CD4-positive, alpha-beta T cell treated with Interleukin-2 at 100 ng/mL for 4 hours (primary cell): ENCODE measurements at places on chromosomes 13 and 19.

DNA sequence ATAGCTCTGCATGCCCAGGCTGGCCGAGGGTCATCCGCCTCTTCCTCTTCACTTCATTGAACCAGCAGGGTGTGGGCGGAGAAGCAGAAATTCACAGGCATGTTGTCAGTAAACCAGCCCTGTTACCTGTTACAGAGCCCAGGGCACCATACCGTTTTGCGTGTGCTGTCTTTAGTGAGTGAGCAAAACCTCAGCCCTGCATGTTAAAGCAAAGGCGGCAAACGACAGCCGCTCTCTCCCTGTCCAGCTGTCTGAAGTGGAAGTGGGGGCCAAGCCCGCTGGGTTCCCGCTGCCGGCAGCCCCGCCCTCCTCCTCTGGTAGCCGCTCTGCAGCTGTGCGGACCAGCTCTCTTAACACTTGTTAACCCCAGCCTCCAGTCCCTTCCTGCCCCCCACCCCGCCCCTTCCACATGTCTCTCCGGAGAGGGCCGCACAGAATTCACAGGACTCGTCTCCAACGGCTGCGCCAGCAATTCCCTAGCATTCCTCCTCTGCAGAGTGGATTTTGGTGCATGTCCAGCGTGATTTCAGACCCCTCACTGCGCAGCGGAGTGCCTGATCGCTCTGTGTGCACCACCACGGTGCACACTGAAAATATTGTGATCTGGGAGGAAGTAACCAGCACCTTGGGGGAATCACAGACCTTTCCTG is 12.7 kb downstream of the KLHL26 start:
- DNase-seq = no peak

DNA sequence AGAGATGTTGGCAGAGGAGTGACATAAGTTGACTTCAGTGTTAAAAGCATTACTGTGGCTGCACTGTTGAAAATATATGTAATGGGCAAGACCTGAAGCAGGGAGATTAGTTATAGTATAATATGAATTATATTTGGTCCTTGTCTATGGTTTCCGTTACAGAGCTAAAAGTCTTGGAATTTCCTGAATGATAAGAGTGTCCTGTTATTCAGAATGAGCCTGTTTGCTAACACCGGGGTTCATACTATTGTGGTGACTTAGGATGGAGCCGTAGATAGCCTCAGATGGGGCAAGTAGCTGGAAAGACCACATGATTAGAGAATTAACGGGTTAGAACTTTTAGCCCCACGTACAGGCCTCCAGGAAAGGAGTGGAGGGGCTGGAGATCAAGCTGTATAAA is 5.7 kb downstream of the USPL1 start:
- no peak for DNase-seq

DNA sequence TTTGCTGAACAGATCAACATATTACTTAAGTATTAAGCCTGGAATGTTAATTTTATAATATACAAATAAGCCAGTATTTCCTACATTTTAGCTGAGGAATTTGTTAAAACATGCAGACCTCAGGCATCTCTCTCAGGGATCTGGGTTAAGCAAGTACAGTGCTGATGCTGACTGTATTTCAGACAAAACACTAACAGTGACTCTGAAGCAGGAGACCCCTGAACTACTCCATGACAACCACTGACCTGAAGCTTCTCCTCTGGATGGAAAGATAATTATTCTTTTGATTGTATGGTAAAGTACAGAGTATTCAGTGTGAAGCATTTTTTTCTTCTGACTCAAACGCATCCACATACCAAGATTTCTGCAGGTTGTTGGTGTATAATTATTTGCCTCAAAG is 680.8 kb downstream of the LIG4 start:
- no peak for DNase-seq

- DNase-seq = no peak
These were observed 694.2 kb downstream of the EFNB2 start for GRCh38 chr13:105841286-105841685.

DNA sequence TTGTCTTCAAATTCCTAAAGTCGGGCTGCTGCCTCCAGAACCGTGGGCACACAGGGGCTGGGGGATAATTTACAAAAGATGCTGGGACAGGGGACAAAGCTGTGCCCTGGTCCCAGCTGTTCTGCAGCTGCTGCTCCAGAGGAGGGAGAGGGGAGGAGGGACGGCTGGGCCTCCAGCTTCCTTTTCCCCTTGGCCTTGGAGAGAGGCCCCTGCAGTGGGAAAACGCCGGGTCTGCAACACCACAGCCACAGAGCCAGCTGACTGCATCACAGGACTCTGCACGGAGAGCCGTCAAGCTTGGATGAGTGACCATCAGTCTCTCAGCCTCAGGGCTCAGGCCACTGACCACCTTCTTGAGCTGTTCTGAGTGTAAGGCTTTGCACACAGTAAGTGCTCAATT is 6.1 kb downstream of the DOCK6 start:
- DNase-seq = no peak

DNA sequence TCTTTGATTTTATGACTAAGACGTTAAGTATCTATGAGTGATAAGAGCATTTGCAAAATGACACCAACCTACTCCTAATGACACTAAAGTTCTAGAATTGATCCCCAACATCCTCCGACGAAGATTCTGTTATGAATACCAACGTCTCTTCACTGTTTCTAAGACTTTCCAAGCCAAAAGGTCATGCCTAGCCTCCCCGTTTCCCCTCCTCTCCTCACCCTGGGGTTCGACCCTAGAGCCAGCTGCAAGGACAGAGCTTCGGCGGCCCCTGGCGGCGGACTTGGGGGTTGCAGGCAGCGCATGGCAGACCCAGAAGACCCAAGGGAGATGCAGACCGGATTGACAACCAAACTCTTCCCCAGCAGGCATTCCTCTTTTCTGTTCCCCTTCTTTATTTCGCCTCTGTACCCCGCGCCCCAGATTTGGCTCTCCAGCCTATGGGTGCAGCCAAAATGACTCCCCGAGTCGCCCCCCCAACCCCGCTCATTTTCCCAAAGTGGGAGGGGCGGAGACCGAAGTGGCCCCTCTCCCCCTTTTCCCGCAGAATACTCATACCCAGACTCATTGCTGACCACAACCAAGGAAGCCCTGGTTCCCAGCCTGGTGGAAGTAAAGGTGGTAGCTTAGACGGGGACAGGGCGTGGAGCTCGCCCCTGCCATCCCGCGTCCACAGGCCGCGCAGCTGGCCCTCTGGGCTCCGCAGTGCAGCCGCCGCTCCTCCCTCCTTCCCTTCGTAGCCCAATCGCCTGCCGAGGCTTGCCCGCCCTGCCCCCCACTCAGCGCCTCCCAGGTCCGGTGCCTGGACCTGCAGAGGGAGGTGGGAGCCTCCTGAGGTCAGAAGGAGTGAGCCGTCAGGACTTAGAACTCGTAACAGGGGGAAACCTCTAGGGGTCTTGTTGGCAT is 4.1 kb upstream of the EML2 start:
- peak; percentile 91 for DNase-seq

DNA sequence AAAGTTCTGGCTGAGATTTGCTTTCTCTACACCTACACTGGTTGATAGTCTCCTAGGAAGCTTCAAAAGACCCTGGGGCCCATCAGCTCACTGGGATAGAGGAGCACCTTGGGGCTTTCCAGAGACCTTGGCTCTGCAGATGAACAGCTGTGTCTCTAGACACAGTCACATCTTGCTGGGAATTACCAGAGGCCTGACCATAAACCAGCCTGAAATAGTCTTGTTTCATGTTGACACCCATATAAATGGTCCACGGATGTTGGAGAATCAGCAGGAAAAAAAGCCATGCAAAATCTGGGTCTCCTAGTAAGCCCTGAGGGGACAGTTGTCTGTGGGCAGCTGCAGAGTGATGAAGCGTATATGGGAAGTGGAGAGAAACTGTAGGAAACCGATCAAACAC is 207.6 kb downstream of the DNAJC15 start:
- no peak for DNase-seq

GRCh38 chr19:38808741-38809140 is 4.0 kb downstream of the LGALS4 start:
- DNase-seq = no peak

DNA sequence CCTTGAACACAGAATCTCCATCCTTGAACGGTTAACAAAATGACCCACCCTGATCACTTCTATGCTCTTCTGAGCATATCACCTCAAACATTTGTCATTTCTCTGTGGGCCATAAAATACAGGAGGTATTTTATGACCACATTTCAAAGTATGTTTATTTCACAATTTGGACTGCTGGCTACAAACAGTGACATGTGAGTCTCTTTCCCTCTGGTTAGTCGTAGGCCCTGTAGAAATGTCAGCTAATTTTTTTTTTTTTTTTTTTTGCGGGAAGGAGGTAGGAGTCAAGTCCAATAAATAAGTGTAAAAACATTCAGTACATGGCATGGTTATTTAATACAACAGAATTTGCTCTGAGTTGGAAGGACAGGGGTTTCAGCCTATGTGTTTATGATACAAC is 70.7 kb downstream of the FOXO1 start:
- no peak for DNase-seq

- DNase-seq = no peak
These were observed 1877.7 kb upstream of the PRR20A start for GRCh38 chr13:55263045-55263444.

- DNase-seq = no peak
These were observed 78.4 kb downstream of the POU4F1 start for GRCh38 chr13:78524936-78525335.

- DNase-seq = no peak
These were observed 1541.0 kb downstream of the SLITRK5 start for GRCh38 chr13:89212186-89212585.

DNA sequence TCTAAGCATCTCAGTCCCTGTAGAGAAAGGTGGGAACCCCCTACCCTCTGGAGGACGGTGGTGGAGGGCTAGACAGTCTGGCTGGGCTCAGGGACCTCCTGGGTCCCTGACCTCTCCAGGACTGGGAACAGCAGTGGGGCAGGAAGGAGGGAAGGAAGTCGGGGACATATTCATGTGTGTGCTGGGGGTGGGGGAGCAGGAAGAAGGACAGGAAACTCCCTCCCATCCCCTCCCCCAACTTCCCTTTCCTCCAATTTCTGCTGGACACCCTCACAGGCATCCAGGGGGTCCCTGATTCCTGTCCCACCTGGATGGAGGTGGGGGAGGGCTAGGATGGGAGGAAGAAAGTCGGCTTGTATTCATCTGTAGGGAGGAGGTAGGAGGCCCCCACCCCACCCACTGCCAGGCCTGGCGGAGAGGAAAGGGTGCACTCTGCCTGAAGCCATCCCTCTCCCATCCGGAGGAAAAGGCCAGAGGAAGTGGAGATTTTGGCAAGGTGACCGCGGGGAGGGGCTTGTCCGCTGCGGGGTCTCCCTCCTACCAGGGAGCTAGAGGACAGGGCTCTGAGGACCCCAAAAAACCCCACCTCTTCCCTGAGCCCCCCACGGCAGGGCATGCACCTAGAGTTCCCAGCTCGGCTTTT is 2.3 kb downstream of the NOVA2 start:
- no peak for DNase-seq

GRCh38 chr19:19670070-19670551 is 1.5 kb downstream of the ZNF101 start:
- peak; percentile 23 for DNase-seq

- DNase-seq = no peak
These were observed 21.3 kb downstream of the DNAJC3 start for GRCh38 chr13:95698047-95698749.

- DNase-seq = no peak
These were observed 21.9 kb downstream of the UQCRFS1 start for GRCh38 chr19:29191005-29191404.

DNA sequence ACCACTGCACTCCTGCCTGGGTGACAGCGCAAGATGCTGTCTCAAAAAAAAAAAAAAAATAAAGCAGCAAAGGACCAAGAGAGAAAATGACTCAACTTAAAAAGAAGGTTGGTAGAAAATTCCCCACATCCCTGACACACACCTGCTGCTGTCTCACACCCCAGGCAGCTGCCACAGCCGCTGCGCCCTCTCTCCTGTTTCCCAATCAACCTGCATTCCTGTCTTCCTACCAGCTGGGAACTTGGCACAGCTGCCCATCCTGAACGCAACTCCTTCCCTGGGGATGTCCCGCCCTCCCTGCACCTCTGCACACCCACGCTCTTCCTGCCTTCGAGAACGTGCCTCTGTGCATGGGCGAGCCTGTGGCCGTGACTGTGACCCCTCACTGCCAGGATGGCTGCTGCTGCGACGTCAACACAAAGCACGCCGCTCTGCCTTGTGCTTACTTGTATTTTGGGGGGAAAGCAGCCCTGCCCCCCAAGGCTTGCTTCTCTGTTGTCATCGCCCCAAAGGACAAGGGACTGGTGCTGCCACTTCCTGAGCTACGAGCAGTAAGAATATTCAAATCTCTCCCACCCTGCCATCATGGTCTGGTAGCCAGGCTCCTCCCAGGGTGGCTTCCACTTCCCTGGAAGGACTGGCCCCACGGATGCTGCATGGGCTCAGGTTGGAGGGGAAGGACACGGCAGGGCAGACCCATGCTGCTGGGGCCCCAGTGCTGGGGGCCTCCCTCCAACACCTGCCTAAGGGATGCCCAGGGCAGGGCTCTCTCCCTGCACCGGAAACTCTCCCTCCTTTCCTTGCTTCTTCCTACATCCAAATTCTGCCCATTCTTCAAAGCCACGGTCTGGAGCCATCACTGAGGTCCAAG is 20.7 kb downstream of the SH3GL1 start:
- DNase-seq = peak; percentile 39

GRCh38 chr19:4966591-4966990 is 2.3 kb upstream of the KDM4B start:
- DNase-seq = no peak

- DNase-seq = no peak
These were observed 49.9 kb downstream of the TBC1D4 start for GRCh38 chr13:75432045-75432444.

- no peak for DNase-seq
These were observed 515.0 kb downstream of the TBC1D4 start for GRCh38 chr13:74966814-74967424.

GRCh38 chr19:1526979-1527649 is 3.2 kb downstream of the PLK5 start:
- no peak for DNase-seq

DNA sequence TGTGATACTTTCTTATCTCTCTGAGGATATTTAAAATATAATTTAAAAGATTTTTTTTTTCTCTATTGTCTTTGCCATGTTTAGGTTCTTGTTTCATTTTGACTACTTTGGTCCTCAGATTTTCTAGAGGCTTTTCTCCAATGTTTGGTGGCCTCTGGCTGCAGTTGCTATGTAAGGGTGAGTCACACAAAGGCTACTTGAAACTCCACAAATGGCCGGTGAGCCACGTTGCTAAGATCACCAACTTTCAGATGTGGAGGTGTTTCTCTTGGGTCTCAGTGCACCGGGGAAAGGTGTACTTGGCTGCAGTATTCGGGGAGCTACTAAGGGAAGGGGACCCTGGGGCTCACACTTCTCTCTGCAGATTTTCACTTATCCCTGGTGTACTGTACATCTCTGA is 248.1 kb downstream of the HS6ST3 start:
- DNase-seq = no peak

DNA sequence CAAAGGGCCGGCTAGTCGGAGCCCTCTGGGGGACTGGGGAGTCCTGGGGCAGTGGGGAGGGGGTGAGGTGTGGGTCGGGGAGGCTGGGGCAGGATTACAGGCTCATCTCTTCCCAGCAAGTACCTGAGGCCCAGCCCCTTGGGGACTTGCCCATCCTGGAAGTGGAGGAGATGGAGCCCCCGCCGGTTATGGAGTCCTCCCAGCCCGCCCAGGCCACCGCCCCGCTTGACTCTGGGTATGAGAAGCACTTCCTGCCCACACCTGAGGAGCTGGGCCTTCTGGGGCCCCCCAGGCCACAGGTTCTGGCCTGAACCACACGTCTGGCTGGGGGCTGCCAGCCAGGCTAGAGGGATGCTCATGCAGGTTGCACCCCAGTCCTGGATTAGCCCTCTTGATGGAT is 9.9 kb downstream of the PALM3 start:
- DNase-seq = no peak

- DNase-seq = no peak
These were observed 323.3 kb upstream of the ZNF507 start for GRCh38 chr19:32022044-32022640.

- DNase-seq = no peak
These were observed 217.9 kb downstream of the RFC3 start for GRCh38 chr13:34035676-34036325.
